Renal cortical epithelial cell (primary cell): ENCODE measurements at places on chromosomes 2 and 18.

DNA sequence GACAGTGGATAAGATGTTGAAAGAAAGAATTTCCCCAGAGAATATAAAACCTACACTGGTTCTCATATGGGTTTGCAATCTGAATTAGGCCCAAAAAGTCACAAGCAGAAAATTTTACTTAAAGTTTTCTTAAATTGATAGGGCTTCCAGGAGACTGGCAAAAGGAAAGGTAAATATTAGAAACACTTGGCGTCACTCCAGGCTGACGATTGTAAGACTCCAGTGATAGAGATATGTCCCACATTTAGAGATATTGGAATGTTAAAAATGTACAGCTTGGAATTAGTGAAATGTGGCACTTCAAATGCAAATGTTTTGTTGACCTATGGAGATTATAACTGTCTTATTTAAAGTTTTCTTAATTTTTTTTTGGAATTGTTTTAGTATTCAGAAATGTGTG is 14.0 kb downstream of the YIPF4 start:
- no peak for DNase-seq

GRCh38 chr2:170432823-170433222 is 254.9 kb downstream of the MYO3B start:
- no peak for DNase-seq

DNA sequence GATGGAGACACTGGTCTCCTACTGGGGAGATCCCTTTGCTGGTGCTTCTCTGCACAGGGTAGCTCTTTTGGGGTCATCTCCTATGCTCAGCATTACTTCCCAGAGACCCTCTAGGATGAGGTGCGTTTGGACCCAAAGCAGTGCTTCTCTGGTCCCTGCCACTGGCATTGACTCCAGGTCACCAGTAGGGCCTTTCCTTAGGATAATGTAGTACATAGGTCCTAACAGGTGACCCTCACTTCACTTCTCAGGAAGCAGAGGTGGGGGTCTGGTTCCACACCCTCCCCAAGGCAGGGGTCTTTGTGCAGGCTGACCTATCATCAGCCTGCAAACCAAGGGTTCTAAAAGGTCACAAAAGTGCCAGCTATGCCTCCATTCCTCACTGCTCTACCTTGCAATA is 145.8 kb upstream of the HS6ST1 start:
- no peak for DNase-seq

- peak; percentile 77 for DNase-seq
Measured at GRCh38 chr2:200336980-200337615, 30.6 kb downstream of the SPATS2L start.
